ENCODE measurements at places on chromosomes 13 and 19.

DNA sequence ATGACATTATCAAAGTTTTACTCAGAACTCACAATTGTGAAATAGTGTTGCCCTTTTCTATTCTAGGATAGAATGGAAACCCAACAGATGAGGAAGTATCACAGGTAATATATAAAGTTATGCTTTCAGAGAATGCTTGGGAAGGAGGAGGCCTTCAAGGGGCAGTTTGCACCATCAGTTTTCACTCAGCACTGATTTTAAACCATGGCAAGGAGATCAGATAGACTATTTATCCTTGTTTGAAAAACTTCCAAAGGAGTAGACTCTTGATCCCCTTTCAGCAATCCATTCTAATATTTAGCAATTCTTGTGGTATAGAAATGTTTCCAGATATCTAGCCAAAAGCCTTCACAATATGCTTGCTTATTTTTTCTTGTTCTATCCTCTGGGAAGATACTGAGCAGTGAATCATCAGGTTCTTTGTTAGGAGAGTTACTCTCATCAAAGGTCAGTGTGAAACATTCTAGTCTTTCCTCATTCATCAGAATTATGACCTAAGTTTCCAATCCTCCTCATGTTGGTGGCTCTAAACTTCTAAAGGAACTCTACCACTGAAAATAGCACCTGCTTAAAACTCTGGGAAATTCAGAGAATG, 3.8 kb downstream of the GPC6 start:
- DNase-seq = no peak

- DNase-seq = no peak
These were observed 809.0 kb upstream of the SLITRK5 start for GRCh38 chr13:86862137-86862536.

DNA sequence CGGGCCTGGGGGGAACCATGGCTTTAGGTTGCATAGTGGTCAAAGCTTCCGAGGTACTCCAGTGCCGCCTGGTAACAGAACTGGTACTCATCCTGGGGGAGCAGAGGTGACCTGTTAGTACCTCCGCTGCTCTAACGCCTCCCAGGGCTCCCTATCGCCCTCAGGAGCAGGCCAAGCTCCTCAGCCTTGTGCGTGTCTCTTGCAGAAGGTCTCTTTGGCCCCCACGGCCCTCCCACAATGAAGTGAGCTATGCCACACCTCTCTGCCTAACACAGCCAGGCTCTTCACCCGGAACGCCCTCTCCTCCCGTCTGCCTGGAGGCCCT, 133.9 kb downstream of the PTPRS start:
- DNase-seq = no peak

DNA sequence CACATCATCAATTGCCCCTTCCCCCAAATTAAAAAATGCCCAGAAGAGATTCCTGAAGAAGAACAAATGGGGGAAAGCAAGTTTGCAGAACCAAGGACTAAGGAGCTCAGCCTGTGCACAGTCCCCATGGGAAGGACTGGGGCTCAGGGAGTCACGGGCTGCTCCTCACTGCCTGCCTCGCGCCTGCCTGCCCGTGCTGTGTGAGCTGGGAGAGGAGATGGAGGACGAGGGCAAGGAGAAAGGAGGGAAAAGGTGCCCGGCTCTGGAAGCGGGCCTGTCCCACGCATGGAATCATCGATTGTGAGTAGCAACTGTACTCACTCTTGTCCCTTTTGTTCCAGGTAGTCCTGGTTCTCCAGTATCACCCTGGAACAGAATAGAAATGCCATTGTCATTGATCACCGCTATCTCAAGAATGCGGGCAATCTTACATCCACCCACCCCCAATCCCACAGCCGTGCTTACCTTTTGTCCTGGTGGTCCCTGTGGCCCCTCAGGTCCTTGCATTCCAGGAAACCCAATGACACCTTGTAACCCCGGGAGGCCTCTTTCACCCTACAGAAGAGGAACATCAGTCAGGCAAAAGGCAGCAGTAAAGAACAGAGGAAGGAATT, 93.4 kb downstream of the COL4A1 start:
- no peak for DNase-seq

- DNase-seq = no peak
These were observed 399.5 kb upstream of the MIR17HG start for GRCh38 chr13:90947976-90948375.

GRCh38 chr19:42303101-42303464, 659 bp upstream of the PAFAH1B3 start:
- no peak for DNase-seq

GRCh38 chr13:111303559-111303958, 16.9 kb upstream of the TEX29 start:
- DNase-seq = no peak

GRCh38 chr19:44746946-44747738, 1.4 kb upstream of the BCL3 start:
- peak; percentile 90 for DNase-seq

- DNase-seq = no peak
These were observed 2.5 kb downstream of the RABAC1 start for GRCh38 chr19:41956621-41957020.

DNA sequence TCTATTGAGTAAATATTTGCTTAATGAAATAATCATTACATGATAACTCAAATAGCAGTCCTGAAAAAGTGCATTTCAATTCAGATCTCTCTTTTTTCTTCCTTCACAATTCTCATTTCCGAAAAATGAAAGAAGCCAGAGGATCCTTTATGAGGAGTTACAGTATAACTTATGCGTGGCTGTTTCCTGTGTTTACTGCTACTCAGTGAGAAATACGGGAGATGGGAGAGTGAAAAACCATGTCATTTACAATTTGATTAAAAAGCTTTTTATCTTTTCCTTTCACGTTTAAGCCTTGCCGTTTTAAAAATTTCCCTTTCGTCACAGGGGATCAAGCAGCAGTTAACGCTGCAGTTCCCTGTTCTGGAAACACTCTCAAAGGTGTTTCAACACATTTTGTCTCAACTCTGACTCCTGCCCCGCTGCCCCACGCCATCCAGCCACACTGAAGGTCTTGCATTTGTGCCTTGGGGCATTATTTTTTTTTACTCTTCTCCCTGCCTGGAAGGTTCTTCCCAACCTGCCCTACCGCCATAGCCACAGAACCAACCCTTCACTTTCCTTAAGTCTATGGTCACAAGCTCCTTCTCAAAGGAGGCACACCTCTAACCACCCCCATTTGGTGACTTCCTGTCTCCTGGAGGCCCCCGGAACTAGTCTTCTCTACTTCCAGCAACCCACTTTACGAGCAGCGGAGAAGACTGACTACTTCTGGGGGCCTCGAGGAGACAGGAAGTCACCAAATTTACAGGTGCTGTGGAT, 17.0 kb downstream of the KL start:
- DNase-seq = no peak

GRCh38 chr19:47348819-47349795, at the start of gene DHX34:
TSS of gene DHX34 (plus strand) at chr19:47349315. CDS start at chr19:47353031, 3,716 bp downstream.
- DNase-seq = peak; percentile 98

DNA sequence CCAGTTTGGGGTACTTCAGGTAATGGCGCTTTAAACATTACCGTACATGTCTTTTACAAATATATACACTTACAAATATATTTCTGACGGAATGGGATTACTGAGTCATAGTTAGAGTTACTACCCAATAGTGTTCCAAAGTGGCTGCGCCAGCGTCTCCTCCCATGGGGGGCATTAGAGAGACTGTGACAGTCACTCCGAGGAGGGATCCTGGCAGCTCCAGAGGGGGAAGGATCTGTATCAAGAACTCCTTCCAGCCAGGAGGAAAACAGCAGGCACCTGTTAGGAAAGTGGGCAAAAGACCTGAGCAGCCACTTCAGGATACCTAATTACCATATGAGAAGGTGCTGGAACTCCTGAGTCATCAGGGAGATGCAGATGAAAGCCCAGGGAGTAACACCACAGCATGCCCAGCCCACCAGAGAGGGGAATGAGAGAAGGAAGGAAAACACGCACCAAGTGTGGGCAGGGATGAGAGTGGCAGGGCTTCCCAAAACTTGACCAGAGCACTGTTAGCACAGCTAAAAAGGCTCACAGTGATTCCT, 52.9 kb downstream of the SLC7A9 start:
- DNase-seq = no peak

- no peak for DNase-seq
These were observed 74.4 kb downstream of the KCNRG start for GRCh38 chr13:50089633-50090032.

DNA sequence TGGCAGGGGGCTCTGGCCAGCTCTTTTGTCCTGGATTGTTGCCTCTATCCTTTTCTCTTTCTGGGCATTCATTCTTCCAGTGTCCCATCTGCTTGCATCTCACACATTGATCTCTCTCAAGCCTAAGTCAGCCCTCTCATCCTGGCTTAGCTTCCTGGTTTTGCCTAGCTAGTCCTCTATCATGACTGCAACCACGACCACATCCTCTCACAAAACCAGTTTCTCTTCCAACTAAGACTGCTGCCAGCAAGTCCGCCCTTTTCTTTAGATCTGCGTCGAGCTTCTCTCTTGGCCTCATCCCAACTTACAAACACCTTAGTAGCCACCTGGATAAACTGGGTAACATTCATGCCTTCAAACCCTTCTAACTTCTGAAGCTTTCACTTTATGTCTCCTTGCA, 212.2 kb upstream of the HTR2A start:
- no peak for DNase-seq

DNA sequence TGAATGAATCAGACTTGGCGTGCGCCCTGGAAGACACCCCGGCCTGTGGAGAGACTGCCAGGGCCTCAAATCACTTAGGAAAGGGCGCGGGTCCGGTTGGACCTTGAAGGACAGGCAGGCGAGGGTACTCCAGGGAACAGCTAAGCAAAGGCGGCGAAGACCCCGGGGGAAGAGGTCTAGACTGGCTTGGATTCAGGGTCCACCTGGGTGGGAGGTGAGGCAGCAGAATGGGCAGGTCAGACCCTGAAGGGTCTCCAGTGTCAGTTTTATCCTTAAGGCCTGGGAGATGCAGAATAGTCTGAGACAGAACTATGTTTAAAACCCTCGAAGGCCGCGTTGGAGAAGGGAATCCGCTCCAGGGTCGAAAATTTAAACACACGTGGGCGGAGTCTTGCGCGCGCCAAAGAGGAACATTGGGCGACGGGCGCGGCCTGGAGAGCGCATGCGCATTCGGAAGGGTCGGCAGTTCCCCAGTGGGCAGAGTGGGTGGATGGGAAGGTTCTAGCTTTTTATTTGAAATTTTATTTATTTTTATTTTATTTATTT, 567 bp upstream of the SMG9 start:
- DNase-seq = peak; percentile 59

GRCh38 chr13:37648609-37649008, 50.0 kb upstream of the POSTN start:
- DNase-seq = no peak
